ENCODE measurements at places on chromosomes 5 and 9. TPM values are rescaled to one million over a fixed set of nuclear protein-coding genes. Genes with fewer than 3 reads are reported as not detected.
A peak's percentile ranks its signal among the peaks of the same experiment; 100 is the strongest.

Gene TRIM36
- 1.1 TPM for total RNA-seq

Gene IFNB1
- not detected for total RNA-seq

Gene SCGB3A2
- total RNA-seq: not detected

Gene KCNT1
- total RNA-seq: 0.43 TPM

Gene PITX1
- 7.4 TPM for total RNA-seq

Gene CATSPER3
- total RNA-seq: 0.32 TPM

Gene PCDHGA11
- total RNA-seq: 8.8 TPM

Gene LCN15
- total RNA-seq: 0.22 TPM

Gene SNCAIP
- 42.3 TPM for total RNA-seq

Gene GPR150
- total RNA-seq: 0.53 TPM

DNA sequence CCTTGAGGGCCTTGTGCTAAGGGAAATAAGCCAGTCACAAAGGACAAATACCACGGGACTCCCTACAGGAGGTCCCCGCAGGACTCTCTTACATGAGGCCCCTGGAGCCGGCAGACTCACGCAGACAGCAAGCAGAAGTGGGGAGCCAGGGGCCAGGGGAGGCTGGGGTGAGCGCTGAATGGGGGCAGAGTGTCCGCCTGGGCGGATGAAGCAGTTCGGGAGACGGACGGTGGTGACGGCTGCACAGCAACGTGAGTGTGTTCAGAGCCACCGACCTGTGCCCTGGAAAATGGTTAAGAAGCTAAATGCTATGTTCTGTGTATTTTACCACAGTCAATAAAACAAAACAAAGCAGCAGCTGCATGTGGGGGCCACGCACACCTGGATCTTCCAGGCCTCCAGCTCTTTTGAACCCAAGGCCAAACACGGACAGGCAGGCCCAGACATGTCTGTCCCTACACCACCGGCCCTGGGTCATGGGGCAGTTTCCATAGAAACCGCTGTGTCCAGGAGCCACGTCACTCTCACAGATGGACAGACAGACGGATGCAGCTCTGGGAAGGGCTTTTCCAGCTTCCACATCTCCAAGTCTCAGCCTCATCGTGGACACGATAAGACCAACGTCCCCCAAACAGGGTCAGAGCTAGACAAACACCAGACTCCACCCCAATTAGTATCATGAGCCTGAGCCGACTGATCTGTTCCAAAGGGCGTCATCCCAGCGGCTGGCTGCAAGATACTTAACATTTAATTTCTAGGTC, 103.9 kb downstream of the VAV2 start:
- peak; percentile 46 for ATAC-seq

GRCh38 chr5:95631991-95632675, 12.2 kb downstream of the GPR150 start:
- ATAC-seq: no peak

DNA sequence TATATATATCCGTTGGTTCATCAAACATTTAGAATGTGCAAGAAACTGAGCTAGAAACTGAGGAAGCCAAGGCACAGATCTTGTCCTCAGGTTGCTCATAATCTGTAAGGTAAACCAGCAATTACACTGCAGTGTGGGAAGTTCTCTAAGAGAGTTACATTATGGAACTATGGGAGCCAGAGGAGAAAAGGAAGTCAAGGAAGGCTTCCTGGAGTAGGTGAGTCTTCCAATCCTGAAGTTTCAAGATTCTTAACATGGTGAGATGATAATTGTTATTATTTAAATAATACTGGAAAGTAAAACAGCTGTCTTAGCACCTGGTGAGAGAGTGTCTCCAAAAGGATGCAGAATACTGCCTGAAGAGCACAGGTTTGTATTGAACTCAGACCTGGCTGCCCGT, 44.2 kb downstream of the PDE6A start:
- no peak for ATAC-seq

DNA sequence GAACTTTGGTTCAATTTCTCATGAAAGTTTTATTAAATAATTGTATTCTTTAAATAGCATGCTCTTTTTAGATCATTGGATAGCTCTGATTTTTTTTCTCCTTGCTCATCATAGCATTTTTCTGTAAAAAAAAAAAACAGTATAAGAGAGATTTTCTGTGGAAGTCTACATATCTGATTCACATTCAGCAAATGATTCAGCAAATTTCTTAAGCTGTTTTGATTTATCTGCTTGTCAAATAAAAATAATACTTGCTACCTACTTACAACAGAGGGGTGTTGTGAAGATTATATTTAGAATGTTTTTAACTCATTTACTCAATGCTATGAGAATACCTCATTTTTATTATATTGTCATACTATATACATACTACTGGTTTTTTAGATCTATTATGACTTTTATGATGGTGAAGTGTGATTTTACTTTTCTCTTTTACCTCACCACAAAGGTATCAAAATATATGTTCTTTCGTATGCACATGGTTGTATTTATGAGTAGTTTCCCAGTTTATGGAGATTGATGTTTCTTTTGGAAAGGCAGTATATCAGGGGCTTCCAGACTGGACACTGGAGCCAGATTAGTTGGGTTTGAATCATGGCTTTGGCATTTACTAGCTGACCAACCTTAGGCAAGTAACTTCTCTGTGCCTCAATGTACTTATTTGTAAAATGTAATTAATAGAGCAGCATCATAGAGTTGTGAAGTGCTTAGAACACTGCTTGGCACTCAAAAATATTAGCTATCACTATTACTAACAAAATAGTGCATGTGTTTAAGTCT, 25.5 kb downstream of the TNPO1 start:
- no peak for ATAC-seq

DNA sequence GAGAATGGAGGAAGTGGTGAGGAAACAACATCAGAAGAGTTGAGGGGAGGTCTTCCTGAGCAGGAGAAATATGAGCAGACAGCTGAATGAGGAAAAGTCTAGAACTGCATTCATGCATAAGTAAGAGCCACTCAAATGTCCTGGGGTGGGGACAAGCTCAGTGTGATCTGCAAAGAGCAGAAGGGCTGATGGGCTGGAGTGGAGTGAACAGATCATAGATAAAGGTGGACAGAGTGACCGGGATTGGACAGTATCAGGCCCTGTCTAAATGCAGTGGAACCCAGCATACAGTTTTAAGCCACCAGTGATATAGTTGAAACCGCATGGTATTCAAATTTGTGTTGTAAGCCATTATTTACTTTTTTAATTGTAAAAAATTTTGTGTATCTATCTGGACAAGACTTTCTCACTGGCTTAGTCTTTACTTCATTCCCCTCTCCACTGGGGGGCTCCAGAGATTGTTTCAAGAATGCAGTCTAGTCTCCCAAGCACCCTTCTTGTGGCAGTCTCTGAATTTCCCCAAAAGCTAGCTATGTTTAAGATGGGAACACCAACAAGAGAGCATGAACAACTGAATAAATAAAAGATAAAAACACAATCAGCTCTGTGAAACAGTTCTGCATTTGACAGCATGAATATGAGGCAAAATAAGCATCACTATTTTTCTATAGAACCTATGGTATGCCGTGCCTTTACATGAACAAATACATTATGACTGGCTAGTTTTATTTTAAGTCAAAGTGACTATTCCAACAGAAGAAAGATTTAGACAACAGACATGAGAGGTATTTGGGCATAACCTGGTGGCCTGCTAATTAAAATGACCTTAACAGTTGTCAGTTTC, 10.7 kb upstream of the STK32A start:
- peak; percentile 69 for ATAC-seq

GRCh38 chr5:14445013-14445412, 136.6 kb upstream of the OTULINL start:
- no peak for ATAC-seq

DNA sequence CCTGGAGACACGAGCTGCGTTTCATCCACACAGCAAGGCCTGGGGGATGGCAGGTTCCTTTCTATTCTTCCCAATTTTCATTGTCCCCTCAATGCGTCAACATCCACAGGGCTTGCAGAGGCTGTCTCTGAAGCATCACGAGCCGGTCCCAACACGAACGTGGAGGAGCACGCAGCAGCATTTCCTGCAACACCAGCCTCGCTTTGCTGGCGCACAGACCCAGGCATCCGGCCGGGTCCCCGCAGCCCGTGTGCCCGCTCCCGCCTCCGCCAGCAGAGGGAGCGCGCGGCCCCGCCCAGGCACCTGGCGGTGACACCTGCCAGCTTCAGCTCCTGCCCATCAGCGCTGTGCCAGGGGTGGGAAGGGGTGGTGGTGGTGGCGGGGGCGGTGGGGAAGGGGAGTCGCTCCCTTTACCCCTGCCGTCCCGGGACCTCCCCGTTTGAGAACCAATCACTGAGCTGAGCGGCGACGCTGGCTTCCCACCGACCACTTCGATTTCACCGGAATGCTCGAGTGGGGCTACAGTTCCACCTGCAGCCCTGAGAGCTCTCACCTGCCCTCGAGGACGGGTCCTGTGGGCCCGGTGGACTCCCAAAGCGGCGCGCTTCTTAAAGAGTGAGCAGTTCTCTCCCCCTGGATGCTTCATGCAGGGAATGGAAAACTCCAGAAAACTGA, 464.5 kb downstream of the ICE1 start:
- no peak for ATAC-seq

GRCh38 chr5:161442471-161442870, 104.1 kb downstream of the GABRB2 start:
- no peak for ATAC-seq

- no peak for ATAC-seq
Observed at GRCh38 chr5:34648039-34648839, 7.9 kb upstream of the RAI14 start.

DNA sequence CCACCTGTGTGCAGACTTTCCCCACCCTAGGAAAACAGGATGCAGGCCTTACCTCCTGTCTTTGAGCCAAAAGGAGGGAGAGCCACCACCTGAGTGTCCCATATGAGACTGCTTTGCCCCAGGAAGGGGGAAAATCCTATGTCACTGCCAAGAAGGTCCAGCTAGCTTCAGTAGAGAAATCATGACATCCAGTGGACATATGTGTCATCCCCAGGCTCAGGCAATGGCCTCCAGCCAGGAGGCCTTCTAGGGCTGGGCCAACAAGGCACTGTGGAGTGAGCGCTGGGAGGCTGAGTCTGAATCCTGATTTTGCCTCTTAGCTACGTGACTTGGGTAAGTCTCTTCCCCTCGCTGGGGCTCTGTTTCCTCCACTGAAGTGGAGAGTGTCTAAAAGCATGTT, 60.2 kb downstream of the SMIM23 start:
- ATAC-seq: peak; percentile 93

GRCh38 chr9:135584934-135585333, 23.4 kb downstream of the PAEP start:
- no peak for ATAC-seq

DNA sequence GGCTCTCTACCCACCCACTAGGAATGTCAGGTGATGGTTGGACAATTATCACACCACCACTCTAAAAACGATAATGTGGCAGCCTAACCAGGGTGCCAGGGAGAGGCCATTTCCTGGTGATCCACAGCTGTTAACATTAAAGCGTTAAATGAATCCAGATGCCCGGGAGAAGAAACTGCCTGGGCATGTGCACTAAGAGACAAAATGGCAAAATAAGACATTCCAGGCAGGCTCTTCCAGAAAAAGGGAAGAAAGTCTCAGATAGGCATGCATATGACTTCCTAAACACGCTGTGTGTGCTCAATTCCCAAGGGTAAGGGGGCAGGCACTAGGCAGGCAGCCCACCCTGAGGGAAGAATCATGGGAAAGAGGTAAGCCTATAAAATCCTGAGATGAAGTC, 4.6 kb upstream of the TXN start:
- no peak for ATAC-seq

DNA sequence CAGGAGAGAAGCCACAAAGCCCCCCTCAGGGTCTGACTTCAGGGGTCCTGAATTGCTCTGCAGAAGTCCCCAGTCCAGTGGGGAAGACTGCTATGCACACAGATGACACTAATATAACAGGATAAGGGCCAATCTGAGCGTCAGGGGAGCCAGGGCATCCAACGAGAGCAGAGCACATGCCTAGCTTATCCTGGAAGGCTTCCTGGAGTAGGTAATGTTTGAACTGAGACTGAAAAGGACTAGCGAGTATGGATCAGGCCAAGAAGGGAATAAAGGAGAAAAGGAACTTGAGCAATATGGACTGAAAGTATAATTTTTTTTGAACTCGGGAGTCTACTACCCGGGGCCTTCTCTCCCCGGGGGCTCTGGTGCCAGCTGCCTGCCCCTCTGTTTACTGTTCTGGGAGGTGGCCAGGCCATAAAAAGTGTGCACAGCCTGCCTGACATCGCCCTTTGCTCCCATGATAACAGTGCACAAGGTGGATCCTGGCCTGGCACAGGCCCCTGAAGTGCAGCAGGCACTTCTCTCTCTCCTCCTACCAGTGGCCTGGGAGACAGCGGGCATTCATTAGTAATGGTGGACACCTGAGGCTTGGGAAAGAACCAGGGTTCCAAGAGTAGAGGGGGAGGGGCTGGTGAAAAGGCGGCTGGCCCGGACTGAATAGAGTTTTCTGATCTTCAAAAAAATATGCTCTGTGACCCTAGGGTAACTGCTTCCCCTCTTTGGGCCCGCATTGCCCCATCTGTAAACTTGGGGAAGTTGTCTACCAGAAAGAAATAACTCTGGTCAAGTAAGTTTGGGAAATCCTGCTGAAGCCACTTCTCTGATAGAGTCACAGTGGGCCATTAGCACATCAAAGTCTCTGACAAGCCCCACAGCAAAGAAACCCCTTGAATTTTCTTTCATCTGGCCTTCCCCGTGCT, 4.6 kb upstream of the SLC6A7 start:
- no peak for ATAC-seq

GRCh38 chr5:98414938-98415337, 358.5 kb upstream of the RGMB start:
- no peak for ATAC-seq

DNA sequence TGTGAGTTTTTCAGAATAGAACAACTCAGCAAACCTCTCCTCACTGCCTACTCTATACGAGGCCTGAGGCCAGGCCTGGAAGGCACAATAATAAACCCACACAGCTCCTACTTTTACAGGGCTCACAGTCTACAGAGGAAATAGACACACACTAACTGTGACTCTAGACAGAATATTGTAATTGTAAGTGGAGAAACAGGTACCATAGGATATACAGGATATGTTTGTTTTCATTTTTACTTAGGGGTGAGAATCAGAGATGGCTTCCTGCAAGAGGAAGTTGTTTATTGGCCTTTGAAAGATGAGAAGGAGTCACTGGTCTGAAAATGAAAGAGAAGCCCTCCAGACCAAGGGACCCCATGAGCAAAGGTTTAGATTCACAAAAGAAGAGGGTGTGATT, 35.8 kb upstream of the TGFBR1 start:
- ATAC-seq: no peak

- ATAC-seq: no peak
Observed at GRCh38 chr5:27906481-27906880, 868.1 kb upstream of the CDH9 start.

DNA sequence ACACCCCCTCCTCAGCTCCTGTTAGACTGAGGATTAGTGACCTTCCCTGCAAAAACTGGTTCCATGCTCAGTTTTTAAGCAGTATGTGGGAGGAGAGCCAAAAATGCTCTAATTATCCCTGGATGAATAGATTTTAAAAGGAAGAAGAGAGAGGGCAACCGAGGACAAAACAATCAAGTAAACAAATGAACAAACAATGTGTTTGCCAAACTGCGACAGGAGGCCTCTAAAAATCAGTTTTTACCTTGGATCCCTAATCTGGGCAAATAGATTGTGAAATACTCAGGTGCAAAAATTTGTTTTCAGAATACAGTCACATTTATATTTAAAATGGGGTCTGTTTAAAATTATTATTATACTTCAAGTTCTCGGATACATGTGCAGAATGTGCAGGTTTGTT, 8.5 kb downstream of the TAL2 start:
- ATAC-seq: no peak

- ATAC-seq: peak; percentile 46
Observed at GRCh38 chr9:131727184-131727759, 12.6 kb downstream of the RAPGEF1 start.

GRCh38 chr5:10853154-10853553, 92.1 kb upstream of the DAP start:
- no peak for ATAC-seq

- ATAC-seq: no peak
Observed at GRCh38 chr9:134489621-134490408, 151.8 kb upstream of the COL5A1 start.

Measured in motor neuron (in vitro differentiated cells).